ENCODE measurements at places on chromosomes 3 and 15. TPM values are rescaled to one million over a fixed set of nuclear protein-coding genes. Genes with fewer than 3 reads are reported as not detected.

GRCh38 chr3:189845069-189845468, 213.9 kb downstream of the TP63 start:
- no peak for DNase-seq

Gene MAP6D1
- 44.8 TPM for polyA plus RNA-seq

- DNase-seq = no peak
Measured at GRCh38 chr3:150521463-150521862, 24.8 kb downstream of the SERP1 start.

- no peak for DNase-seq
Measured at GRCh38 chr3:60323651-60324050, 927.6 kb downstream of the FHIT start.

GRCh38 chr3:139118835-139119234, 74.1 kb upstream of the PRR23C start:
- no peak for DNase-seq

DNA sequence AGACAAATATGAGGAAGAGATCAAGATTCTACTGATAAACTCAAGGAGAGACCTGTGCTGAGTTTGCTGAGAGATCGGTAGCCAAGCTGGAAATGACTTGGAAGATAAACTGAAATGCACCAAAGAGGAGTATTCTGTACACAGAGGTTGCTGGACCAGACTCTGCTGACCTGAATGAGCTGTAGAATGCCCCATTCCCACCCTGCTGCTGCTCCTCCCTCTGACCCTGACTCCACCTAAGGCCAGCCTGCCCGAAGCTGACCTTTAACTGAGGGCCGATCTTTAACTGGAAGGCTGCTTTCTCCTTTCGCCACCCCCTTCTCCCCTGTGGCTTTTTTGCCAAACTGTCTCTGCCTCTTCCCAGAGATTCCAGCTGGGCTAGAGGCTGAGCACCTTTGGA, 34.6 kb downstream of the CDIN1 start:
- no peak for DNase-seq

DNA sequence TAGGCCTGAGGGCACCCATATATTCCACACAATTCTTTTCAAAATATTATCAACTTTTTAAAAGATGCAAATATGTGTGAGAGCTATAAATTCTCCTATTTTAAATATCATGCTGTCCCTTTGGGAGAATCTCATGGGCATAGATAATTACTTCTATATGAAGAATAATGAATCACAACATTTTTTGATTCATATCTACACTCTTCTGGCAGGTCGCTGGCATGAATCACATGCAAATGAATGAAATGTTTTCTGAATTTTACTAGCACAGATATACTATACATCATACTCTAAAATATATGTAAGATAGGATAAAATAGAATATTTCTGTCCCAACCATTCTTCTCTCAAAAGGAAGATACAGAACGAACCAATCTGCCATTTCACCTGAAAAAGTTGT, 277.7 kb upstream of the KCNH8 start:
- no peak for DNase-seq

DNA sequence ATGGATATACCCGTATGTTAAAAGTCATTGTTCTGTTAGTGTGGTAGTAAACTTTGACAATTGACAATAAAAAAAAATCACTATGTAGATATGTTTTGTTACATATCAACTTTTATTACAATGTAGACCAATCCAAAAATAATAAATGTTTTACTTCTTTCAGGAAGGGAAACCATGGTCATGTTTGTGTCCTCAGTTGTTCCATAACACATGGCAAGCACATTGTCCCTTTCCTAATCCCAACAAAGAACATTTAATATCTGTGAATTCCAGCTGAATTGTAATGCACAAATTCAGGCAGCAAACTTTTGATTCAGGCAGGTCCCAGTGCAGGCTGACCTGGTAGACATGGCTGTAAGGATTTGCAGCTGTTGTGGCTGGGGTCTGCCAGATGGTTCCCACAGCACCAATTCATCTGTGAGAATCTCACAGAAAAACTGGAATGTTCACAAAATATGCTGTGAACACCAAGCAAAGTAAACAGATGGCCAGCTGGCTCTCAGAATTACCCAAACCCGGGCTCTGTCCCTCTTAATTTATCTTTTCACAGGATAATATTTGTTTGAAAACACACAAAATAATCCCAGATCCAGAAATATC, 1.9 kb upstream of the SPG21 start:
- peak; percentile 61 for DNase-seq

Gene GTF2A2
- polyA plus RNA-seq = 97.9 TPM

DNA sequence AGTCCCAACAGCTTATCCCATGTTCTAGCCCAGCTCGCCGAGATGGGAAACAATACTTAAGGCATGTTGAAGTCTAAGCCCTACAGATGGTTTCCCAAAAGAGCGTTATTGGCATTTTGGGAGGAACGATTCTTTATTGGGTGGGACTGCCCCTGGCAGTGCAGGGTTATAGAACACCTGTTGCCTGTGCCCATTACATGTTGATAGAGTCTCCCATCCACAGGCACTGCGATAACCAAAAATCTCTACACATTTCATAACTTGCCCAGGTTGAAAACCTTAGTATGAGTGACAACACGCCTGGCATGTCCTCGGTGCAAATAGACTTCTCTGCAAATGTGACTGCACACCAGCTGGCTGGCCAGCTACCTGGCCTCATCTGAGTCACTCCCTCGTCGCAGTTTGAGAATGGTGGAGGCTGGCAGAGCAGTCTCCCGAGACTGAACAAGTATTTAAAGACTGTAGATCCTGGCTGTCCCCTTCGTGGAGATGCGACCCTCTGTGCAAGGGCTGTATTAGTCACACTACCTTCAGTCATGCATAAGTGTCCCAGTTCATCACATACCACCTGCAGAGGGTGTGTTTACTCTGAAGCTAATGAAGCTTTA, 18.7 kb downstream of the ZNF80 start:
- no peak for DNase-seq

GRCh38 chr15:46111730-46112129, 476.9 kb downstream of the SQOR start:
- DNase-seq = no peak

GRCh38 chr3:123067689-123068600, 1.1 kb downstream of the PDIA5 start:
- DNase-seq = no peak

Data from hindlimb muscle (tissue), 1 donor.